Hair follicle dermal papilla cell (primary cell): ENCODE measurements at places on chromosomes 6 and 20. TPM values are rescaled to one million over a fixed set of nuclear protein-coding genes. Genes with fewer than 3 reads are reported as not detected.

Gene WFDC5
- total RNA-seq, result not detected in 2 replicates

Gene BCAS4
- 10.2 and 15.1 TPM in 2 replicates for total RNA-seq

Gene RAET1L
- not detected in 2 replicates for total RNA-seq

Gene SPATS1
- not detected in 2 replicates for total RNA-seq

Gene RNF144B
- total RNA-seq, result 10.9 and 25.3 TPM in 2 replicates

Gene APOM
- 0.65 and 1.2 TPM in 2 replicates for total RNA-seq

Gene LY86
- total RNA-seq, result not detected in 2 replicates

Gene GHRH
- not detected in 2 replicates for total RNA-seq

Gene SMLR1
- total RNA-seq, result under 0.01 TPM in 1 of 2 replicates, not detected in the other

Gene QKI
- total RNA-seq, result 182 and 224 TPM in 2 replicates

Gene CCM2L
- total RNA-seq, result not detected in 2 replicates

Gene CLPSL1
- not detected in 2 replicates for total RNA-seq

Gene DEFB132
- total RNA-seq, result not detected in 2 replicates

Gene TRIM40
- total RNA-seq, result not detected in 2 replicates
